ENCODE measurements at places on chromosomes 5 and 9. TPM values are rescaled to one million over a fixed set of nuclear protein-coding genes. Genes with fewer than 3 reads are reported as not detected.

Gene RECK
- polyA plus RNA-seq: 3.2 TPM

Gene FREM1
- 0.04 TPM for polyA plus RNA-seq

Gene OBP2A
- polyA plus RNA-seq: not detected

Gene GRIA1
- polyA plus RNA-seq: 0.09 TPM

Gene TDRD7
- polyA plus RNA-seq: 6.8 TPM

Gene AK6
- 47.8 TPM for polyA plus RNA-seq

Gene SCGB3A2
- not detected for polyA plus RNA-seq

Gene IFNB1
- polyA plus RNA-seq: not detected

Gene PCDHGA1
- polyA plus RNA-seq: not detected

Gene GFPT2
- not detected for polyA plus RNA-seq

Gene QRFP
- polyA plus RNA-seq: not detected

Gene SLC35A4
- polyA plus RNA-seq: 46.3 TPM

Gene FAM221B
- not detected for polyA plus RNA-seq

Gene CCL21
- not detected for polyA plus RNA-seq

Gene LRRC70
- 0.16 TPM for polyA plus RNA-seq

Gene BTNL9
- polyA plus RNA-seq: not detected

Gene CDH9
- not detected for polyA plus RNA-seq

Gene FSD1L
- 0.64 TPM for polyA plus RNA-seq

Gene NMRK1
- polyA plus RNA-seq: 22.5 TPM

Gene OR1J2
- polyA plus RNA-seq: not detected

Gene FER
- 4.1 TPM for polyA plus RNA-seq

Gene ANAPC2
- polyA plus RNA-seq: 17.2 TPM

Gene ALDOB
- not detected for polyA plus RNA-seq

Gene GFRA3
- polyA plus RNA-seq: not detected

Gene ZDHHC21
- polyA plus RNA-seq: 0.62 TPM

Gene GABRA6
- not detected for polyA plus RNA-seq

Gene BAAT
- 0.04 TPM for polyA plus RNA-seq

Gene GRIN1
- polyA plus RNA-seq: 0.28 TPM

Gene ADAMTS16
- polyA plus RNA-seq: not detected

All from foreskin keratinocyte (primary cell).